ENCODE measurements at places on chromosomes 3 and 15. TPM values are rescaled to one million over a fixed set of nuclear protein-coding genes. Genes with fewer than 3 reads are reported as not detected.

DNA sequence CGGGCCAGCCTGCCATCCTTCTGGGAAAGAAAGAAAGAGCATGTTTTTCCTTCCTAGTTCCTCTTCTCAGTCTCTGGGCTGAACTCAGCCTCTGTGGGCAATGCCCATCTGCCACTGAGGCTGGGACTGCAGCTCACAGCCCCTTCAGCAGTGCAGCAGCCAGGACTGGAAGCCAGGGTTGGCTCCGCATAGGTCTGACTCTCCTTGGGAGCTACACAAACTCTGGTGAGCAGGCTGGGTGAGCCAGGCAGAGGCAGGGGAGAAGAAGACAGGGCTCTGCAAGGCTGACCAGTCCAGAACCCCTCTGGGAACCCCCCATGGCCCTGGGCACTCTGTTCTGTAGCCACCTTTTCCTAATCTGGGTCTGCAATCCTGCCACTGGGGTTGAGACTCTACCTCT is 3.6 kb downstream of the DISP2 start:
- DNase-seq = no peak

Gene DUOXA2
- not detected for polyA plus RNA-seq

GRCh38 chr3:4680871-4681300 is 187.7 kb downstream of the ITPR1 start:
- DNase-seq = peak; percentile 42

- DNase-seq = peak; percentile 65
Measured at GRCh38 chr15:37131621-37132020, 31.3 kb upstream of the MEIS2 start.

DNA sequence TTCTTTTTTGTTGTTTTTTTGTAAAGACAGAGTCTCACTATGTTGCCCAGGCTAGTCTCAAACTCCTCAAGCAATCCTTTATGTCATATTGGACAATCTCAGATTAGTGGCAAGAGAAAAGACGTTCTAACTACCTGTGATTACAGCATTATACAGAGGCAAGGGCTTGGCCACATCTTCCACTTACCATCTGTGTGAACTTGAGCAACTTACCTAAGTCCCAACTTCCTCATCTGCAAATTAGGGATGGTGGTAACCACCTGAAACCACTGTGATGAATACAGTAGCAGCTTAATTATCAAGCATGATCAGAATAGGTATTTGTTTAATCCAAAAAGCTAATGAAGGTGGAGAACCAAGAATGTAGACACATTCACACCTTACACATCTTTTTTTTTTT is 16.1 kb downstream of the LRRC2 start:
- DNase-seq = no peak

DNA sequence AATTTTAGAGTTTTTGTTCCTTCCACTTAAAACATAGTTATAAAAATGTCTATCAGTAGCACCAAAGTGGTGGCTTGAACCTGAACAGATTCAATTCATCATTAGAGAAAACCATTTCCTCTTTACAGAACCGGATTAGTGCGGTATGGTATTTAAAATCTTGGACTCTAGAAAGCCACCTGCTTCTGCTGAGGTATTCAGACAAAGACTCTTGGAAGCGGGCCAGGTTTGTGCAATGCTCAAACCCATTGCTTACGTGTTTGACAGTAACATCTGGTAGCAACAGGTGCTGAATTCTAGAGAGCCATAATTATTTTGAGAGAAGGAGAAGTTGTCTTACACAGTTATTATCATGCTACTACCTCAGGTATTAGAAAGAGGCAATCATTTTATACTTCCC is 290.5 kb downstream of the NAALADL2 start:
- DNase-seq = peak; percentile 22

Gene FBXL22
- 19.0 TPM for polyA plus RNA-seq

DNA sequence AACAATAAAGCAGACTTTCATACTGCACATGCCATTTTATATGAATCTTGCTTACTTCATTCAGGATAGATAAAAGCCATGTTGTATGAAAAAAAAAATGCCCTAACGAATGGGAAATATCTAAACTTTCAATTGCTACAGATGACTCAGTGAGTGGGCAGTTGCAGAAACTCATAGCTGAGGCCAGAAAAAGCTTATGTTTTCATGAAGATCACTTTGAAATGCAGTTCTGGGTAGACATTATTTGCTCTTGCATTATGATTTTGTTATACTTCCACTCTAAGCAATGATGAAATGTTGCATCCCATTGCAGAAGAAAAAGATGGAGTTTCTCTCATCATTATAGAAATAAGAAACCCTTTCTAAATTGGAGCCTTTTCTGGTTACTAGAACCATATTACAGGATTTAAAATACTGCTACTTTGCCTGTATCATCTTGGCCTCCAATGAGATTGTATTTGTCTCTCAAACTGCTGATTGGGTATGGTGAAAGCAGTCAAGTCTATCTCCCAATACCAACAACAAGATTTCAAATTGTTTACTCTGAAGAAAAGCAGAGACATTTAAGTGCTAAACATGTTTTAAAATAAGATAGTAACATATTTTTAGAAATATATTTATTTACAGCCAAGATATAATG is 17.0 kb downstream of the PEAK1 start:
- DNase-seq = peak; percentile 82
